ENCODE measurements at places on chromosomes 11 and 22.

- DNase-seq, result no peak
Measured at GRCh38 chr11:17550450-17551346, 3.6 kb downstream of the OTOG start.

GRCh38 chr22:43553451-43554258 lies 141.8 kb downstream of the MPPED1 start:
- no peak for DNase-seq

DNA sequence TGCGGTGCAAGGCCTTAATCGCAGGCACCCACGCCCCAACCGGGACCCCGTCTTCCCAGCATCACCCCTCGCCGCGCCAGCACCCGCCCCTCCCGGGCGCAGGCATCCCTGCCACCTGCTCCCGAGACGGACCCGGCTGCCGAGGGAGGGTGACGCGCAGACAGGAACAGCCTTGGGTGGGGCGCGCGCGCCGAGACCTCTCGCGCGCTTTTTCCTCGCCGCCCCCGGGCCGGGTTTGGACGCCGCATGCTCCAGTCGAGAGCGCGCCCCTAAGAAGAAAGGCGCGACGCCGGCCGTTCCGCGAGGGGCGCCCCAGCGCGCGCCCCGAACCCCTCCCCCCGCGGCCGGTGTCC lies 504 bp downstream of the CFL1 start:
- DNase-seq, result peak; percentile 64

GRCh38 chr11:6378640-6378989 lies 11.7 kb upstream of the SMPD1 start:
- no peak for DNase-seq

- no peak for DNase-seq
Measured at GRCh38 chr11:88213406-88213805, 38.2 kb upstream of the RAB38 start.

DNA sequence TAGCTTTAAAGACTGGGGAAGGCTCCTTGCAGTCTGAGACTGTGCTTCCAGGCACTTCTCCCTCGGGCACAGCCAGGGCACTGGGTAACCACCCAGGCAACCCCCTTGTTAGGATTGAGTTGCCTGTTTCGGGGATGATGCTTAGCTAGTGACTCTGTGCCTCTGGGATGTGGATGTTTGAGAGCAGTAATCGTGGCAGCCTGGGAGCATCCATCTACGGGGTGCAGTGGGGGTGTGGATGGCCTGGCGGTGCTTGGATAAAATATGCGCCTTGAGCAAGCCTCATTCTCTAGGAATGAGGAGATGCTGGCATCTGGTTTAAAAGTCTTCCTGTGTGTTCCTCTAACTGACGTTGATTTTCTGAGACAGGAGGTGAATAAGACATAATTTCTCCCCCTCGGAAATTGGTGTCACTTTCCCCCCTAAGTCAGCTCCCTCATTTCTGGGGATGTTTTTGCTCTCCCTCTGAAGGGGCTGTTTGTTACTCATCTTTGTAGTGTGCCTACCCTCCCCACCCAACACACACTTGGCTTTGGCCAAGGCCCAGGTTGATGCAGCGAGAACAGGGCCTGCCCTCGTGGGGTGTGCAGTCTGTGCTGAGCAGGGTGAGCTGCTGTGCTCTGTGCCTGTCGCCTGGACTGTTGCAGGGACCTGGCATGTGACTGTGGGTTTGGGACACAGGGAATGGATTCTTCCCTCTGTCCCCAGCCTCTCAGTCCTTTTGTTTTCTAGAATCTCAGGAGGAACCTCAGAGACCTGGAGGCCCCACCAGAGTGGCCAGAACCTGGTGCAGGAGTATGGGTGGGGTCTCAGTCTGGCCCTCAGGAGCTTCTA lies 2.0 kb downstream of the GNAZ start:
- DNase-seq, result no peak

- DNase-seq, result no peak
Measured at GRCh38 chr22:49973018-49973961, 12.7 kb downstream of the PIM3 start.

GRCh38 chr22:36979016-36979910 lies 40.0 kb downstream of the TST start:
- DNase-seq, result no peak

DNA sequence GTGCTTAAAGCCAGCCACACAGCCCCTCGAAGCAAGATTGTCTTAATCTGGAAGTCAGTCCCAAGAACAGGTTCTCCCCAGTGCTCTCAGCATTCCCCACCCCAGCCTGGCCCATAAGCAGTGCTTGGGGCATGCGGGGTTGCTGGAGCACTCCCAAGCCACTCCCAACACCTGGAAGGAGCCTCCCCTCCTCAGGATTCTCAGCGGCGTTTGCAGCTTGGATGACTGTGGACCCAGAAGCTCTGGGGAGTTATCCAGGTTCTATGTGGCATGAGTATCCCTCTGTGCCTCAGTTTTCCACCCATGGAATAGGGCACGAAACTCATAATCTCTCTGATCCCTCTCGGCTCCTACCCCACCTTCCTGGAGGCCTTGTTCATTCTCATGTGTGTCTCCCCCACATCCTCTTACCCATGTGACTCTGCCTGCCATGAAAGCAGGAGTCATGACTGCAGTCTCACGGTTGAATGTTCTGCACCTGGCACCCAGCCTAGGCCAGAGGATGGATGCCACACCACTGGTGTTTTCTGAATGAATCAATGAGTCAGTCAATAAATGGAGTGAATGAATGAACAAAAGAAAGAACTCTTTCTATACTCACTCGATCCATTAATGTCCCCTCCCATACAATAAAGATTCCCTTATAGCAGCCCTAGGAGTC lies 33.4 kb upstream of the WNT7B start:
- no peak for DNase-seq

Data from nucleus accumbens (tissue), 56 donors.